ENCODE measurements at places on chromosomes 7 and 10.

DNA sequence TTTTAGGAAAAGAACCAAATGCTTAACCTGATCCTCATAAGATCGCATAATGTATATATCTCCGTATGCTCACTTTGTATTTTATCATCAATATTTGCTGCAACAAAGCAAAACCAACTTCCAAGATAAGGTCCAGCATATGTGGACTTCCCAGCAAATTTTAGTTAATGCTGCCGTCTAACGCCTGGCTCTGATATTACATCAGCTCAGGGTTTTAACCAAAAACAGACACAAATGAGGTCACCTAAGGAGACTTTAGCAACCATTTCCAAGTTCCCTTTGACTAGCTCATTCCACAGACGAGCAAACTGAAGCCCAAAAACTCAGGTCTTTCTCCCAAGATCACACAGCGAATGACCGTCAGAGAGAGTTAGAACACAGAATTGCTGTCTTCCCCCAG is 59.4 kb upstream of the UCN3 start:
- DNase-seq, result no peak

DNA sequence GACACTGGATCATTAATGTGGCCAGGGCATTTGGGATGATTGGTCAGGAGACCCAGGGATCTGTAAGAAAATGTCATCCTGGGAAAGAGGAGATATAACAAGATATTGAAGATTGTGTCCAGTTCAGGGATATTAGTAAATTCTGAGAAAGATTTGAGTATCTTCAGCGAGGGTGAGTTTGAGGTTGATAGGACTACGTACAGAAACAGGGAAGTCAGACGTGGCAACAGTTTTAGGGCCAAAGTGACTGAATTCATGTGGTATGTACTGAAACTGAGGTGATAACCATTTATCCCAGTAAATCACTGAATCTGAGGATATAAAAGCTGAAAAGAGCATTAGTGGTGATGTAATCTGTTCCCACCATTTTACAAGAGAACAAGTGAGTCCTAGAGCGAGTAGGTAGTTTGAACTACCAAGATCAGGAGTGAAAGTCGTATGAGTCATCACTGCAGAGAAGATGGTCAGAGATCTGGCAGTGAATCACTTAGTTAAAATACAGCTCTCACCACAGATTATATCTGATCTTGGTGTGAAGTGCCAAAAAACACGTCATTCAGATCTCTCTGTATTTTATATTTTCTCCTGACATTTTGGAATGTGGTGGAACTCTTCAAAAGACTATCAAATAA is 220.5 kb downstream of the CDK14 start:
- DNase-seq, result no peak

GRCh38 chr7:101258243-101258731 is 13.4 kb upstream of the FIS1 start:
- no peak for DNase-seq

DNA sequence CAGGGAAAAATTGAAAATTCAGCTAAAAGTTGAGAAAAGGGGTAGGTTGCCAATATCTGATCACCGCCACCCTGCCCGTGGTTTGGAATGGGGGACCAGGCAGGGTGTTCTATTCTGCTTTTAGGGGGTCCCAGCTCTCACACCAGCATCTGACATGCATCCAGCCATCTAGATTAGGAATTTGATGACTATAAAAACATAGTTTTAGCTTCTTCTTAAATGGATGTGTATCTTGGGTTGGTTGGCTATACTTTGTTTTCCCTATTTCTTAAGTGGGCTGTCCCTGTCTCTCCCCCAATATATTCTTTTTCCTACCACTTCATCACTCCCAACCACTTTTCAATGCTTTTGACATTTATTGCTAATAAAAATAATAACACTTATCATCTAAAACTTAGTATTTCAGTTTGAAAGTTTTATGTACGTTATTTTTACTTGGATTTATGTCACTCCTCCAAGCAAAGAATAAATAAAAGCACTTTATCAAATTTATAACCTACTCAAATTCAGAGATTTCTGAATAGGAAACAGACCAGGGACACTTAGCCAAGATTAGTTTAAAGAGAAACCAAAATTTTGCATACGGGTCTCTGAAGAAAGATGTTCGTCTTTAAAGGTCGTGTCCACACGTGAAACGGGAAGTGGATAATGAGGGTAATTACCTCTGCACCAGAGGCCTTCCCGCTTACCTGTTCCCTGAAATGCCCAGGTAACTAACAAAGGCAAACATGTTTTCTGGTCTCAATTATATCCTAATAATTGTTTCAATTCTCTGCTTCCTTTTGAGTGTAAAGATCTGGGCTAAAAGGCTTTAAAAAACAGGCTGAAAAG is 233.2 kb upstream of the AUTS2 start:
- peak; percentile 39 for DNase-seq

DNA sequence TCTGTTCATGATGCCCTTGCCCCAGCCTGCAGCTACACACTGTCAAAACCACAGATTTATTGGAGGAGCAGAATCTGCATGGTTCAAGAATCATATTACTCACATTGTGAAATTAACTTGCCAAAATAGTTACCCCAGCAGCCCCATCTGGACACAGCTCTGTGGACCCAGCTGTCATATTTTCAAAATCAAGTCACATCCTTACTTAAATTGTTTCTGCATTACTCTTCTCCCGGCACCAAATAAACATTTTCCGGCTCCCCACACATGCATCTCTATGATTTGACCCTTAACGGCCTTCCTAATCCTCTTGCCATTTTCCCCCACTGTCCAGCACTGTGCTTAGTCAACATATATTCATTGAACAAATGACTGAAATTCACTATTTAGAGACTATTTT is 43.8 kb upstream of the GPR26 start:
- no peak for DNase-seq

GRCh38 chr7:141630621-141631020 is 71.3 kb downstream of the DENND11 start:
- no peak for DNase-seq

DNA sequence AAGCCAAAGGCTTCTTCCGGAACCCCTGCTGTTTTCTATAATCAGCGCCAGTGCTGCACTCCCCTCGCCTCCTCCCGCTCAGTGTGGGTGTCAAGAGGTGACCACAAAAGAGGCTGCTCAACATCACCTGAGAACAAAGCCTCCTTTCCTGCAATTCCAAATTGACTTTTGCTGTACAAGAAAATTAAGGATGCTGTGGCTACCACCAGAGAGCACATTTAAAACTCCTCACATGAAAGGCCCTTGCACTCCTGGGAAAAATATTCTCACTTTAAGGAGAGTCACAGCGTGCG is 96.4 kb downstream of the HIPK2 start:
- DNase-seq, result no peak

DNA sequence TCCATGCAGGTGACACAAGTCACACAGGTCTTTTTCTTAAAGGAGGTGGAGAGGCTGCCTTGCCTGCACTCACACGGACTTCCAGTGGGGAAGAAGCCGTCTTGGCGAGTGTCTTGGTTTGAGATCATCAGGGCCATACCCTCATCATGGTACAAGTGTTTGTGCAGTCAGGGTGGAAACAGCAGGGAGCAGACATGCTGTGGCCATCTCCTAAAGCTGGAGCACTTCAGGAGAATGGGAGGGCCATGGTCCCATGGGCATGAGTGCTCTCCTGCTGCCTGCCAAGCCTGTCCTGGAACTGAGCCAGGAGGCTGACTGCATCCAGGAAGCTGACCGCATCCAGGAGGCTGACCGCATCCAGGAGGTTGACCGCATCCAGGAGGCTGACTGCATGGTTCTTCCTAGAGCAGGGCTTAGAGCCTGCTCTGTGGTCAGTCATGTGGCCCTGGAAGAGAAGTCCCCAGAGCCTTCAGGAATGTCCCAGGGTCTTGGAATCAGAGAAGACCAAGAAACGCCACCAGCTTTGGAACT is 98.4 kb downstream of the ADARB2 start:
- peak; percentile 68 for DNase-seq
